Fibroblast of skin of back (primary cell): ENCODE measurements at places on chromosomes 6 and 20.

DNA sequence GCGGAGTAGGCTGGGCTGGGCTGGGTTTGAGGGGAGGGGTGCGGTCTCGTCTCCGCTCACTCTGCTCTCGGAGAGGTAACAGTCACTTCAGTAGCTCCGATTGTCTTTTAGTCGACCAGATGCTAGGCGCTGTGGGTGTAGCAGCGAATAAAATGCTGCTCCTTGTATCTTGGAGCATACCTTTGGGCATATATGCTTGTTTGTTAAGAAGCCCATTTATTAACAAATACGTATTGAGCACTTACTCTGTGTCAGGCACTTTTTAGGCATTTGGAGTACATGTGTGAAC, 545 bp downstream of the ACTR5 start:
- no peak for DNase-seq

DNA sequence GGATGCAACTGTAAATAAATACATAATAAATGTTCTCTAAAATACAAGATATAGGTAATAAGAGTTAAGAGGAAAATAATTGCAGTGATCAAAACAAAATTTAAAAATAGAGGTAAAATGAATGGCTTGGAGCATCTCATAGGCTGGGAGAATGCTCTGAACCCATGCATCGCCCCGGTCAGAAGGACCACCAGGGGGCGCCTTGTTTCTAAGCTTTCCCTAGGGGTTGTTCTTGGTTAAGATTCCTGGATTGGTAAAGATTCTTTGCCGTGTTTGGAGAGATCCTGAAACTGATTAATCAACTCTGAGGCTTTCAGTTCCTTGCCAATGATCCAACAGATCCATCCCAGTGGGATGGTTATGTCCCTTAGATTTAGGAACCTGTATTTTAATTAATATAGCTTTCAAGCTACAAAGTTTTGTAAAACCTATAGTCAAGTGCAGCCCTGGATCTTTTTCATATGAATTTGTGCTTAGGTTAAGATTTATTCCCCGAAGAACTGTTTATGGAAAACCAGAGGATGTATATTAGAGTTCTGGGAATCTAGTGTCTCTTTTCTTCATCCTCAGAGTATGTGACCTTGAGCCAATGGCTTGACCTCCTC, 45.3 kb upstream of the PRELID3B start:
- DNase-seq: peak; percentile 63

DNA sequence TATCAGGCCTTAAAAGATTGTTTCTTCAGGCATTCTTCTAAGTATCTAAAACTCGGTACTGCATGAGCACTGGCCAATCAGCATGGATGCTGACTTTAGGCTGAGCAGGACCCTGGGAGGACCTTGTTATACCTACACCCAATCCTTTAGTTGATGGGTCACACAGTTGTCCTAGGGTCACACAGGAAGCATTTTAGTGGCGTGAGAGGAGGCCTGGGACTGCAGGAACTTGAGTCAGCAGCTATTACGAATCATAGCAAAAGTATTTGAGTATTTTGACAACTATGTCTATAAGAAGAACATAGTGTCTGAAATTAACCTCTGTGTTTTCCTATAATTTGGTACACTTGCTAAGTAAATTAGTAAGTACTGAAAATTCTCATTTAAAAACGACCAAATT, 741.4 kb downstream of the HACE1 start:
- DNase-seq: peak; percentile 90

- peak; percentile 21 for DNase-seq
These were observed 516 bp upstream of the IRF4 start for GRCh38 chr6:390914-391558.

DNA sequence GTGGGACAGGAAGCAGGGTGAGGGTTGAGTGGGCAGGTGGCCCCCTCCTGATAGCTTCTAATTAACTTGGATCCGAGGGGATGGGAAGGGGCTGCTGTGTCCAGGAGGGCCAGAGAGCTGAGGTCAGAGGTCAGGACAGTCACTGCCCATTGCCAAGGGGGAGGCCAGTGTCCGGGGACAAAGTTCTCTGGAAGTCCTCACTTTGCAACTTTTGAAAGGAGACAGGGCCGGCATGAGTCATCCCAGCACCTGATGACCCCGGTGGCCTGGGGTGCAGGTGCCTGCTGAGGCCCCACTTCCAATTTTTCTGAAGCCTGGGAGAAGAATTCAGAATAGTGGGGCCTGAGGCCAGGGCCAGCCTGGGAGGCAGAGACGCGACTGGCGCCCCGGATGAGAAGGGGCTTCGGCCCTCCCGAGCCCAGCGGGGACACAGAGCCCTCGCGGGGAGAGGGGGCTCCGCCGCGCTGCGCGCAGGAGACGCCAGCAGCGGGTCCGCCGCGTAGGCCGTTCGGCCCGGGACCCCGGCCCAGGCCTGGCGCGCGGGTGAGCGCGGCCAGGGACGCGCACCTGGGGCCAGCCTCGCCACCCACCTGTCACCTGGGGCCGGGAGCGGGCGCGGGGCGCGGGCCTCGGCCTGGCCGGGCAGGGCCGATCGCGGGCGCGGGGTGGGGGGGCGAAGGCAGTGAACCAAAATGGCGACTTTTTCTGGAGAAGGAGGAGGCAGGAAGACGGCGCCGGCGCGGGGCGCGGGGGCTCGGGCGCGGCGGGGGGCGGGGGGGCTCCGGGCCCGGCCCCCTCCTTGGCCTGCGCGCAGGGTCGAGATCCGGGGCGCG, 586 bp downstream of the ZNF512B start:
- no peak for DNase-seq

DNA sequence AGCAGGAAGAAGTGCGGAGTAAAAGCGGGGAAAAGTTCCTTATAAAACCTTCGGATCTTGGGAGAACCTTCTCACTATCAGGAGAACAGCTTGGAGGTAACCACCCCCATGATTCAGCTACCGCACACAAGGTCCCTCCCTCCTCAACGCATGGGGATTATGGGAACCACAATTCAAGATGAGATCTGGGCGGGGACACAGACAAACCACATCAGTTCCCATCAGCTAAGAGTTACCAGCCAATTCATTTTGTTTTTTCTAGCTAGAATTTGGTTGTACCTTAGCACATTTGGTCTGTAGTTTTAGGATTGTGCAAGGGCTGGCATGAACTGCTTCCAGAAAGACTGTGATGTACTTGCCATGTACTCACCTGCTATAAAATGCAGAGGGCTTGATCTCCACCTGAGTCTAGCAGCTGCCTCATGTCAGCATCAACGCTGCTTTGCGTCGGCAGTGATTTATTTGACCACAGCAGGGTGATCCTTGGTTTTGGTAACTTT, 94.7 kb upstream of the SLC2A12 start:
- no peak for DNase-seq

DNA sequence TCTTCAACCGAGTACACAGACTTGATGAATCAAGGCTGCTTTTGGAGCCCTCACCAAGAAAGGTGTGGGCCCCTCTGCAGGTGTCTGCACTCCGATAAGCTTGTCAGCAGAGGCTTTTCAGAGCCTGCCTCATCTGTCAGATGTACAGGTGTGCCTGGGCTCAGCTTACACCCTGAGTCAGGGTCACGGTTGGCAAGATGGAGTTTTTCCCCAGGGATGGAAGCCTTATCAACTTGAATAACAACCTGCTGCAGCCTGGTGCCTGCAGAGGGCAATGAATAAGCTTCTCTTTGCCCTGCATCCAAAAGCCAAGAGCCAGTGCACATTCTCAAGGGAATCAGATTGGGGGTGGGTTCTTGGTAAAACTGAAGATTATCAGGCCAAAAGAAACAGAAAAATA, 427.1 kb downstream of the CD83 start:
- no peak for DNase-seq

DNA sequence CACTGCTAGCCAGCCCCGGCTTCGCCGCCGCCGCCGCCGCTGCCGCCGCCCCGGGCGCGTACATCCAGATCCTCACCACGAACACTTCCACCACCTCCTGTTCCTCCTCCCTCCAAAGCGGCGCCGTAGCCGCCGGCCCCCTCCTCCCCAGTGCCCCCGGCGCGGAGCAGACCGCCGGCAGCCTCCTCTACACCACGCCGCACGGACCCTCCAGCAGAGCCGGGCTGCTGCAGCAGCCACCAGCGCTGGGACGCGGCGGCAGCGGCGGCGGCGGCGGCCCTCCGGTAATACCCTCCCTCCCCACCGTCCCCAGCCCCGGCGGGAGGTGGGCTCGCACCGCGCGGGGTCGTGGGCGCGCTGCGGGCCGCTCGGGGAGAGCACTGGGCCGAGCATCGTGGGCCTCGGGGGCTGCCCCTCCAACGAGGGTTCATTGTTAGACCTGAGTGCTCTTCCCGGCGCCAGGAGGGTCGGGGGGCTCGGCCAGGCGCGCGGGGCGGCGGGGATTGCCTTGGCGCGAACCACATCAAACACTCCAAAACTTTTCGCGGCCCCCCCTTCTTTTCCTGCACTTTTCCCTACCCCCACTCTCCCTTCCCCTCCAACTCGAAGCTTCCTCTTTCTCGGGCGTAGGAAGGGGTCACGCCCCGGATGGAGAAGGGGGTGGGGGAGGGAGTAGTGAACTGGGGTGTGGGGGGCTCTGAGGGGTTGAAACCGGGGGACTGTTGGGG, 827 bp downstream of the E2F3 start:
- DNase-seq: peak; percentile 68

DNA sequence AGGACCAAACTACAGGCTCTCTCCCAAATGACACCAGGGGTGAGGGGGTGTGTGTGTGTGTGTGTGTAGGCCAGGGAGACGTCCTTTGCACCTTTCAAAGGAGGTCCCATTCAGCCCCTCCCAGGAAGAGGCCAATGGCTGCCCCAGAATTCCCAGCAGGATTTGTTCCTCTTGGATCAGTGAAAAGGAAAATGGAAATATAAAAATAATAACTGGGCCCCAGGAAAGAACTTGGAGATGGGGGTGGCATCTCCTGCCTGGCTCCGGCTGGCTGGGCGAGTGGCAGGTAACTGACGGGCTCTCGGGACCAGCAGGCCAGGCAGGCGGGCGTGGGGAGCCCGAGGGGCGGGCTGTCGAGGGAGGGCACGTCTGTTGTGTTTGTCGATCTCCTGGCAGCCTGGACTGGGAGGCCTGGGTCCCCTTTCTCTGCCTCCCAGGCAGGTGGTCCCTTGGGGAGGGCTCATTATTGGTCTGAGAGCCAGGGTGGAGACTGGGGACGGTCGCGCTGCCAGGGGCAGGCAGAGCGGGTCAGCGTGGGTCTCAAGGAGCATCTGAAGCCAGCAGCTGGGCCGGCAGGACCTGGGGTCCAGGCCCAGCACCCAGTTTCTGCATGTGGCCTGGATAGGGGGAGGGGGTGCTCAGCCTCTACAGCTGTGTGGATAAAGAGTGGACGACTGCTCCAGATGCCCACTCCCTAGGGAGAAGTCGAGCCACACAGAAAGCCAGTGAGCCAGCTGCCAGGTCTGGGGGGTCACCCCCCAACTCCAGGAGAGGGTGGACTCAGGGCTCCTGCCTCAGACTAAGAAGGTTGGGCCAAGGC, 3.1 kb downstream of the NOL4L start:
- no peak for DNase-seq

GRCh38 chr20:25576783-25577530, 8.4 kb downstream of the NINL start:
- no peak for DNase-seq

DNA sequence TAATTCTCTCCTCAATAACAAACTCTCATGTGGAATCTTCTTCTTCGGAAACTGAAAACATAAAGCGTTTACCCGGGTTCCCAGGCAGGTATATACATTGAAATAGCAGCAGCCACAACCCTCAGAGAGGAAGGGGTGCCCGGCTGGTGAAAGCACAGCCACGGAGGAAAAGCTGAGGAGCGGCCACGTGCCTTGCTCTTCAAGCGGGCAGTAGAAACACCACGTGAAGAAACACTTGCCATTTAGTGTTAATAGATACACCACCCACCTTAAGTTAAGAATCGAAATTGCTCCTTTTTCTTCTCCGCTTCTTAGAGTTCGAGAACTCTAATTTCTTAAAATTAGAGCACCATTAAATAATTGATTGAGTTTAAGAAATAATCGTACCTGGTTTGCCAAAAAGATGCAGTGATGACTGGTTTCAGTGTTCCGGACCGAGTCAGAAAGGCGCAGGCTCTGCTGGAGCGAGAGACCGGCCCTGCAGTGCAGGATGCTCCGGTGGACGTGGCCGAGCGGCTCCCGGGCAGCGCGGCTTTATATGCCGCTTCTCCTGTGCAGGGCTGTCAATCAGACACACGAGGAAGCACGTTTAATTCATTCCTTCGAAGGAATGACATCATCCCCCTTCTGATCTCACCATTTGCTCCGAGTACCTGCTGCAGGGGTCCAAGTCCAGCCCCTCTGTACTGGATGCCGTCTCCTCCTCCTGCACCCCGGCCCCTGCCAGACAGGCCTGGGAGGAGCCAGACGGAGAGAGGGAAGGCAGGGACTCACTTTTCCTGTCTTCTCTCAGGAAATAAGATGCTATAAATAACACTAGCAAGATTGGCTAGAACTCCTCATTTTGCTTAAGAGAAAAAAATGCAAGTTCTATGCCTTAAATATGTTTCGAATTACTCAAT, at the start of gene THBS2:
Gene THBS2, minus strand, starts transcription at position 510 of the 902 bp plus-strand sequence. CDS start 3,062 bp downstream, outside the sequence.
- DNase-seq: peak; percentile 67

DNA sequence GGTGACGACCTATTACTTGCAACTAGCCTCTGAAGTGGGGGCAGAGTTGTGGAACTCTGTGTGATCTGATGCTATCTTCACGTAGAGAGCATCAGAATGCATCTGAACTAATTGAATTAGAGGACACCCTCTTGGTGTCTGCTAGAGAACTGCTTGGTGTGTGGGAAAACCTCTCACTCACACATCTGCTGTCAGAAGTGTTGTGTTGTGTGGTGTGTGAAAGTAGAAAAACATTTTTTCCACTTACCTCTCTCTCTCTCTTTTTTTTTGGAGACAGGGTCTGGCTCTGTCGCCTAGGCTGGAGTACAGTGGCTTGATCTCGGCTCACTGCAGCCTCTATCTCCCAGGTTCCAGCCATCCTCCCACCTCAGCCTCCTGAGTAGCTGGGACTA, 90.0 kb downstream of the CHMP4B start:
- DNase-seq: no peak
